Activated gamma-delta T cell treated with Interleukin-2 at 50 U/mL for 16 hours (primary cell): ENCODE measurements at places on chromosomes 11 and 22.

GRCh38 chr22:46815896-46816731 is 53.7 kb downstream of the TBC1D22A start:
- DNase-seq, result no peak

GRCh38 chr11:92225125-92225567 is 528 bp downstream of the FAT3 start:
- DNase-seq, result no peak

GRCh38 chr11:95728094-95728493 is 61.5 kb downstream of the FAM76B start:
- DNase-seq, result no peak

DNA sequence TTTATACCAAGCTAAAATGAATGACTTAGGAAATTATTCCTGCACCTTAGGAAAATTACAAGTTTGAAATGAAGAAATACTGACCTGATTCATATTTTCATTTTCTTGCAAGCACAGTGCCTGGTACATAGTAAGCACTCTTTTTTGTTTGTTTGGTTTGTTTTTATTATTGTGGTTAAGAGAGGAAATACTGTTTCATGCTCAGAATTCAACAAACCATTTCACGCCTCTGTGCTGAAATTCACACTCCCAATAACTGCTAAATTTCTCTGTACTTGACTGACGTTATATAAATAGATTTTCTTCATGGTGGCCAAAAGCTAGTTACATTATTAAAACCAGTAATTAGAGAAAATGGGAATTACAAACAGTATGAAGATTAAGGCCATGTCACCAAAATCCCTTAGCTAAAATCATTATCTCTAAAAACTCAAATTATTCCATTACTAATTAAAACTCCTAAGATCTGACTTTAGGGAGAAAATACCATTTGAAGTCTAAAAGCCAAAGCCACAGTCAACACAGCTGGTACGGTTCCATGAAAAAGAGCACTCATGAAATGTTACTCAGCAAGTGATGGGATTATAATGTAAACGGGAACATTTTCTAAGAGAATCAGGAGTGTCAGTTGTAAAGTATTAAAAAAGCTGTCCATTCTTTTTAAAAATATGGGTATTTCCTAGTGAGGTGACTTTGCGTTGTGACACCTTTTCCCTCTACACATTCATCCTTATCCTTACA is 77.8 kb upstream of the DDI1 start:
- DNase-seq, result no peak

- no peak for DNase-seq
Observed at GRCh38 chr22:43829904-43830851, 18.1 kb upstream of the EFCAB6 start.

GRCh38 chr22:37230673-37231405 is 13.2 kb downstream of the RAC2 start:
- DNase-seq, result peak; percentile 44

DNA sequence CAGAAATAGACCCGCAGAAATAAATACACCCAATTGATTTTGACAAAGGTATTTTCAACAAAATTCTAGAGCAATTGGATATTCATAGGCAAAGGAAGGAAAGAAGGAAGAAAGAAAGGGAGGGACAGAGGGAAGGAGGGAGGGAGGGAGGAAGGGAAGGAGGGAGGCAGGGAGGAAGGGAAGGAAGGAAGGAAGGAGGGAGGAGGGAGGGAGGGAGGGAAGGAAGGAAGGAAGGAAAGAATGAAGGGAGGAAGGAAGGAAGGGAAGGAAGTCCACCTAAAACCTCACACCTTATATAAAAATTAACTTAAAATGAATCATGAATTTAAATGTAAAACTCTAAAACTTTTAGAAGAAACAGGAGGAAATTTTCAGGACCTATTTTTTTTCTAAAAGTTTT is 94.2 kb upstream of the USP47 start:
- DNase-seq, result no peak
